Dermis microvascular lymphatic vessel endothelial cell (primary cell): ENCODE measurements at places on chromosomes 11 and 22. TPM values are rescaled to one million over a fixed set of nuclear protein-coding genes. Genes with fewer than 3 reads are reported as not detected.
A peak's percentile ranks its signal among the peaks of the same experiment; 100 is the strongest.

DNA sequence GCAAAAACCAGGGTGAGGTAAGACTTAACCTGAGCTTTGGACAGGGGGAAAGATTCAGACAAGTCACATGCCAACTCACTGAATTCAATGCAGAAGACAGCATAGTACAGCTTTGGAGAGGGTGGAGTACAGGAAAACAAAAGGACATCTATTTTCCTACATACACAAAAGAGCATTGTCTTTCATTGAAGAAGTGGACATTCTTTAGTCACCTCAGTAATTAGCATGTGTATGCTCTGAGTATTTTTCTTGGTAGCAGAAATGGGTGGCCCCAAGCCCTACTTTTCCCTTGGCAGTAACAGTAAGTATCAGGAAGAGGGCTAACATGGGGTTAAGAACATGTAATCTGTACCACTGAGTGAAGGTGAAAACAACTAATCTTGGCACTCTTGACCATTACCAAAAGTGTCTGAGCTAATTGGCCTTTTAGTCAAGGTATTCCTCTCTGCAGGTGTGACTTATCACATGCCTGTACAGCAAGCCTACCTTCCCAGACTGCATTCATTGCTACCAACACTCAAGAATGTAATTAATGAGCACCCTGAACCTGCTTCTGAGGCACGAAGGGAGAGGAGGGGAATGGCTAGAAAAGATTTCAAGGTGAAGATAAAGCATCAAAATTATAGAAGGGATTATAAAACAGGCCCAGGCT lies 33.9 kb downstream of the SYTL2 start:
- no peak for DNase-seq

DNA sequence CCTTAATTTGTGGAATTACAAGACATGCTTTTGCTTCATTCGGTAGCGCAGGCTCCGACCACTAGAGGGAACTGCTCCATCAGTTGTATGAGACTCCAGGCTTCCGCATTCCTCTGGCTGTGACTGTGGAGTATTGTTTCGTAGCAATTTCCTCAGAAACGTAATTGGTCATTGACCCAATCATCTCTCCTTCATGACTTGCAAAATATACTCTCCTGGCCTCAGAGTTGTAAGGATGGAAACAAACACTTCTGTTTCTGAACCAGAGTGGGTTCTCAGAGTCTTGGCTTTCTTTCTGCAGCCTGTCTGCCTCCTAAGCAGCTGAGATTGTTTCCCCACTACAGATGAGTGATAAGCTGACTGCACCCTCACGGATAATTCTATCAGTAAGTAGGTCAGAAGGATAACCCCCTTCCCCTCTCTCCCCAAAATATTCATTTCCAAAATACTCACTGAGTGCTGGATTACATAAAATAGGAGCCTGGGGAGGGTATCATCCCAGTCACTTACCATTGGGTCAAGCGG lies 146.8 kb upstream of the ZC3H12C start:
- peak; percentile 95 for DNase-seq

PLEKHB1 gene
- 0.26 and 0.76 TPM in 2 replicates for total RNA-seq

DNA sequence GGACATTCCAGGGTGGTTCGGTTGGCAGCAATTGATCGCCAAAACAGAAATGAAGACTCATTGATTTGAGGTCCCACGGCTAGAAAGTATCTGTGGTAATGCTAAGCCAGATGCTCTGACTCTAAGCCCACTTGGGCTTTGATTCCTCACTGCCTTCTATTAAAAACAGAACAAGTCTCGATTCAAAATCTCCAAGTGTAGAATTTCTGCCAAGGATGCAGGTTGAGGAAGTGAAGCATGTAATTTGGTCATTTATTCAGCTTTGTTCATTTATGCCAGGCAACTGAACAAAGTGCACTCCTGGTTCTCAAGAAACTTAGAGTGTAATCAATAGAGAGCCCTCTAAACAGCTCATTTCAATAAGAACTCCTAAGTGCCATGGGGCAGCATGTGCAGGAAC lies 2.3 kb upstream of the CEP295 start:
- DNase-seq = no peak

SLC22A8 gene
- not detected in 2 replicates for total RNA-seq

DNA sequence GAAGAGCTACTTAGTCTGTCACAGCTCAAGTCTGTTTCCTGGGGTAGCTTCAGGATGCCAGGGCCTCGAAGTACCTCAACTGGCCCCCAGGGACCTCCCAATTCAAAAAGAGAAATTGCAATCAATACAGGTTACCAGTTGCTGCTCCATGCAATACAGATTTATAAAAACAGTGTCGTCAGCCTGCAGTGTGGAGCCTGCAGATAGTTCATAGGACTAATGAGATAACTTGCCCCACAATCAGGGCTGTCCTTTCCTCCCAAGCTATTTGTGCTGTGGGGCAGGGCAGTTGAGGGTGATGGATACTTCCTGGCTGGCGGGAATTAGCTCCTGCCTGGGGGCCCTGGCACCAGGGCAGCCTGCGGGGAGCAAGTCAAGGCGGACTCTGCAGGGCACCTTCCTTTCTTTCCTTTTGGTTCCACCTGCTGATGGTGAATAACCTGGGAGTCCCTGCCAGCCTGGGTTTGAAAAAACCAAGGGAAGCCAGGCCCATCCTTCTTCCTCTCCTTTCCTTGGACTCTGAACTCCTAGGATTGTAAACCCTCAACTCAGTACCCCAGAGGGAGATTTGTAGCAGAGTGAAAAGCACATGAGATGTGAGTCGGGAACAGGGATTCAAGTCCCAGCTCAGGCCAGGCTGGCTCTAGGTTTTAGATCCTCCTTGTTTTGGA lies 216.6 kb downstream of the CEP164 start:
- DNase-seq = no peak

DNA sequence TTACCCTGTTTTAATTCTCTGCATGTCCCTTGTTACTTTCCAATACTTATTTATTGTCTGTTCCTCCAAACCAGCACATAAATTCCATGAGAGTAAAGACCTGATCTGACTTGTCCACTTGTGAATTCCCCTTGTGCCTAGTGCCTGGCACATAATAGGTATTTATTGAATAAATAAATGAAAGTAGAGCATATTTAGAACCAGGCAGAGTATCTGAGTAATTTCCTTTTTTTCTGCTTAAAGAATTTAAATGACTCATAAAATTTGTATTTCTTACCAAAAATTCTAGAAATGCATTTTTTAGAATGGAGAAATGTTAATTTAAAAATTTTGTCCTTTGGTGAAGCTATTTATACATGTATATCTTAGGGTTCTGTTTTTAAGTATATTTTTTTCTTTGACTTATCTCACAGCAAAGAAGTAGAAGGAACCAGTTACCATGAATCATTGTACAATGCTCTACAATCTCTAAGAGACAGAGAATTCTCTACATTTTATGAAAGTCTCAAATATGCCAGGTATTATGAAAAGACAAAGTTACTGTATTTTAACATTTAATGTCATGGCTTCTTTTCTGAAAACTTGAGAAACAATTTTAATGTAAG lies 96.8 kb downstream of the ATM start:
- no peak for DNase-seq

GRCh38 chr11:48116437-48117228 lies 100.0 kb upstream of the OR4B1 start:
- peak; percentile 60 for DNase-seq

GRCh38 chr11:86119077-86119476 lies 50.2 kb upstream of the PICALM start:
- DNase-seq = no peak

- DNase-seq = no peak
Observed at GRCh38 chr22:48394787-48395186, 1432.9 kb downstream of the BRD1 start.

PITPNM1 gene
- total RNA-seq = 6.3 and 7.3 TPM in 2 replicates

FJX1 gene
- 25.2 and 30.5 TPM in 2 replicates for total RNA-seq

GRCh38 chr11:78832226-78832947 lies 257.7 kb upstream of the NARS2 start:
- DNase-seq = no peak

DNA sequence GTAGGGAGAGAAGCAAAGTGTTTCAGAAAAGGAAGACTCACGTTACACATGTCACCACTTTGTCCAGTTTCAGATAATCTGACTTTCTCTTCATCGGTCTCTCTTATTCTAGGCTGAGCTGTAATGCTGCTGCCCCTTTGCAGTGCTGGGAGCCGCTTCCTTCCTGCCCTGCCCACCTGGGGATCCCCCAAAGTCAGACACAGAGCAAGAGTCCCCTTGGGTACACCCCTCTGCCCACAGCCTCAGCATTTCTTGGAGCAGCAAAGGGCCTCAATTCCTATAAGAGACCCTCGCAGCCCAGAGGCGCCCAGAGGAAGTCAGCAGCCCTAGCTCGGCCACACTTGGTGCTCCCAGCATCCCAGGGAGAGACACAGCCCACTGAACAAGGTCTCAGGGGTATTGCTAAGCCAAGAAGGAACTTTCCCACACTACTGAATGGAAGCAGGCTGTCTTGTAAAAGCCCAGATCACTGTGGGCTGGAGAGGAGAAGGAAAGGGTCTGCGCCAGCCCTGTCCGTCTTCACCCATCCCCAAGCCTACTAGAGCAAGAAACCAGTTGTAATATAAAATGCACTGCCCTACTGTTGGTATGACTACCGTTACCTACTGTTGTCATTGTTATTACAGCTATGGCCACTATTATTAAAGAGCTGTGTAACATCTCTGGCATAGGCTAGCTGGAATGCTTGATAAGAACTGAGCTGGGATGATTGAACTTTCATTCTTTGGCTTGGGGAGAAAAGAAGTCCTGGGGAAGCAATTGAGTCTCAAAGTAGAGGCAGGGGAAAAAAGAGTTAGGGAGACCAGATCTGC lies 31.2 kb upstream of the SMIM35 start:
- DNase-seq = no peak

GRCh38 chr11:22430639-22431038 lies 92.5 kb downstream of the SLC17A6 start:
- DNase-seq = no peak

DNA sequence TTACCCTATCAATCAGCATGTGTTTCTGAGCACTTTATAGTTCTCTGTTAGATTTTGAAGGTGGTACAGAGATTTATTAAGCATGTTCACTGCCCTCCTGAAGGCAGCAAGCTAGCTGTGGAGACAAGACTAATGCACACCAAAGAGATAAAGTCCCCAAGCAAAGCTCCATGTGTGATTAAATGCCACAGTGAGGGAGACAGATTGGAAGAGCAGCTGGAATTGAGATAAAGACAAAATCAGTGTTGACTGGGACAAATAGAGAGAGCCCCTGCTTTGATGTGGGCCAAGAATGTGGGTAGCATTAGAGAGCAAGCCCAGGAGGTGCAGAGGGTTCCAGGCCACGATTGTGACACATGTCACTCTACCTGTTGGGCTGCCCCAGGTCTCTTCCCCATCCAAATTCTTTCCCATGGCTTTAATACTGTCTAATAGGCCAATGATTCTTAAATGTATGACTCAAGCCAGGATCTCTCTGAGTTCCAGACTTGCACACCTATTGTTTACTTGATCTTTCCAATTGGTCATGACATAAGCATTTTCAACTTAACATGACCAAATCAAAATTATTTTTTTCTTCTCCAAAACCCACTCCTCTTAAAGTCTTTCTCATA lies 60.1 kb upstream of the ZC3H12C start:
- no peak for DNase-seq

- DNase-seq = no peak
Observed at GRCh38 chr11:76336597-76336996, 44.3 kb downstream of the THAP12 start.

- no peak for DNase-seq
Observed at GRCh38 chr11:61826930-61827570, 1.1 kb upstream of the FADS2 start.

GRCh38 chr11:131671734-131672133 lies 301.3 kb downstream of the NTM start:
- no peak for DNase-seq

PACSIN3 gene
- total RNA-seq = 16.2 and 21.4 TPM in 2 replicates

LARGE2 gene
- total RNA-seq = not detected in 2 replicates

XPNPEP3 gene
- 5.4 and 7.0 TPM in 2 replicates for total RNA-seq

GRCh38 chr11:91700854-91701253 lies 523.8 kb upstream of the FAT3 start:
- no peak for DNase-seq

- DNase-seq = no peak
Observed at GRCh38 chr11:44147751-44148150, 52.3 kb downstream of the EXT2 start.

DNA sequence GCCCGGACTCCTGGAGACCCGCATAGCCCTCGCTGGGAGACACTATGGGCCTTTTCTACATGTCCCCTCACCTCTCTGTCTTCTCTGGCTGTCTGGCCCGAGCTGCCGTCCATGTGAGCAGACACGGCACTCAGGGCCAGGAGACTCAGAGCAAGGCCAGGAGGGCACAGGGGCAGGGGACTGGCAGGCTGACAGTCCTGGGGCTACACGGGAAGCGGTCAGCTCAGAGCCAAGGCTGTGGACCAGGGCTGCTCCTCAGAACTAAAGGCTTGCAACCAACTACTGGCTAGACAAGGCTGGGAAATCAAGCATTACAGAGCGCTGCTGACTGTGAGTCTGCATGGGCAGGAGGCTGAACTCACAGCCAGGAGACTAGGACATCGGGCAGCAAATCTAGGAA lies 56.1 kb upstream of the CDON start:
- no peak for DNase-seq

DNA sequence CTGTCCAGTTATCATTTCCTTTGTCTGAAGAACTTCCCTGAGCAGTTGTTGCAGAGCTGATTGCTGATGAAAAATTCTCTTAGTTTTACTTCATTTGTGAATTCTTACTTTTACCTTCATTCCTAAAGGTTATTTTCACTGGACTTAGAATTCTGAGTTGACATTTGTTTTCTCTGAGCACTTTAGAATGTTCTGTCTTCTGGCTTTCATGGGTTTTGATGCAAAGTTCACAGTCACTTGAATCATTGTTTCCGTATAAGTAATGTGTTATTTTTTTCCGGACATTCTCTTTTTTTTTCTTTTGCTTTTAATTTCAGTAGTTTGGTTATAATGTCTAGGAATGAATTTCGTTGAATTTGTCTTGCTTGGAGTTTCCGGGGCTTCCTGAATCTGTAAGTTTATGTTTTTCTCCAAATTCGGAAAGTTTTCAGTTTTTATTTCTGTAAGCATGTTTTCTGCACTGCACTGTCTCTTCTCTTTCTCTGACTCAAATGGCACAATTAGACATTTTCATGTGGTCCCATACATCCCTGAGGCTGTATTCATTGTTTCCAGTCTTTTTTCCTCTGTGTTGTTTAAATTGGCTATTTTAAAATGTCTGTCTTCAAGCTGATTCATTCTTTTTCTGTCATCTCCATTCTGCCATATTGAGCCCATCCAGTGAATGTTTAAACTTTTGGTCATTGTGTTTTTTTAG lies 68.5 kb upstream of the NARS2 start:
- DNase-seq = no peak

DCHS1 gene
- 21.4 and 54.1 TPM in 2 replicates for total RNA-seq

DRICH1 gene
- total RNA-seq = 0.13 TPM in 1 of 2 replicates, not detected in the other

MRGPRX3 gene
- total RNA-seq = under 0.01 and 0.51 TPM in 2 replicates

MEI1 gene
- total RNA-seq = 2.3 and 3.7 TPM in 2 replicates

- no peak for DNase-seq
Observed at GRCh38 chr22:20771918-20772625, 1.8 kb upstream of the SERPIND1 start.

LRRC56 gene
- total RNA-seq = 0.26 and 0.51 TPM in 2 replicates

DNA sequence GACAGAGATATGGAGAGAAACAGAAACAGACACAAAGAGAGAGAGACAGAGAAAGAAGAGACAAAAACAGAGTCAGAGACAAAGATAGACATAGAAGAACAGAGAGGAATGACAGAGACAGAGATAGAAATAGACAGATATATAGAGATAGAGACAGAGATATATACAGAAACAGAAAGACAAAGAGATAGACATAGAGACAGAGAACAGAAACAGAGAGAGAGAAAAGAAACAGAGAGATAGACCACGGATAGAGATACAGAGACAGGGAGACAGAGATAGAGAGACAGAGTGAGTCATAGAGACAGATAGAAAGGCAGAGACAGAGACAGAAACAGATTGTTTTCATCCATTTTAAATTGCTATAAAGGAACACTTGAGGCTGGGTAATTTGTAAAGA lies 12.3 kb upstream of the MPEG1 start:
- no peak for DNase-seq

- DNase-seq = peak; percentile 76
Observed at GRCh38 chr11:73141309-73142127, 600 bp downstream of the FCHSD2 start.
